ENCODE measurements at places on chromosomes 7 and 10. TPM values are rescaled to one million over a fixed set of nuclear protein-coding genes. Genes with fewer than 3 reads are reported as not detected.

The VIPR2 gene
- not detected for total RNA-seq

The SLC18A2 gene
- not detected for total RNA-seq

The GALNT17 gene
- not detected for total RNA-seq

The EPDR1 gene
- total RNA-seq: 58.4 TPM

The RBP4 gene
- total RNA-seq: 7.5 TPM

The SPDYE5 gene
- not detected for total RNA-seq

The FAM237B gene
- total RNA-seq: not detected

The SPDYE1 gene
- total RNA-seq: not detected

The EXOC4 gene
- total RNA-seq: 23.0 TPM

The CCDC146 gene
- total RNA-seq: 0.41 TPM

The KCND2 gene
- total RNA-seq: not detected

The TES gene
- total RNA-seq: 58.6 TPM

The C10orf88 gene
- 5.0 TPM for total RNA-seq

The SHTN1 gene
- total RNA-seq: 26.1 TPM

The MCM10 gene
- total RNA-seq: 27.1 TPM
